ENCODE measurements at places on chromosomes 2 and 18.

GRCh38 chr2:83650898-83651297, 808.2 kb downstream of the SUCLG1 start:
- no peak for DNase-seq

DNA sequence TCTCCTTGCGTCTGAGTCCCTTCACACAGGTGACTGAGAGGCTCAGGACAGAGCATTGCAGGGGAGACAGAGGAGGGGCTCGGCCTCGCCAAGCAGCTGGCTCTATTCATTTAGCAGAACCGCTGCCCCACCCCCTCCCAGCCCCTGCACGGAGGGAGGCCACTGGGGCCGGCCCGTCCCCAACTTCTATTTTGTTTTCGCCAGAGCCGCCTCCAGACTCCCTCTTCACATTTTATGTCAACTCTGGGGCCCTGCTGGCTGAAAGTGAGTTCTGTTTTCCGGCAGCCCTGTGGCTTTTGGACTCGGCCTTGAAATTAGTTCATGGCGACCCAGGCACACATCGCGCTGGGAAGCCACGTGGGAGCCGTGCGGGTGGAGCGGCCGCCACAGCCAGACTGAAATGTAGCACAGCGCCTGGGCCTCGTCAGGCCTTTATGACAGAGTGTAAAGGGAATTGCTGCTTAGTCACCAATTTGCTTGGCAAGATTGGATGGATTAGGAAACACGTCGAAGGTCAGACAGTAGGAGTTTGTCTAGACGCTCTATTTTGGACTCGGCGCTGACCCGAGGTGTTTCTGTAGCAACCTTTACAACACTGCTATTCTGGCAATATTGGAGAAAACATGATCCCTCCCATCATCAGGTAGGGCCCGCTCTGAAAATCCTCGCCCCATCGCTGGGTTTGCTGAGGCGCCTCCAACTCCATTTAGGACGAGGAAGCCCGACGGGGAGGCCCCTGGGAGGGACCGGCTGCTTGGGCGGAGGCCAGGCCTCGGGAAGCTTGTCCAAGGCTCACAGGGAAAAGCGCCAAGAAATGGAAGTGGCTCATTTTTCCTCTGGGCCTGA, 90.7 kb upstream of the CTDP1 start:
- no peak for DNase-seq

- DNase-seq, result no peak
Measured at GRCh38 chr18:57435846-57436190, 644 bp downstream of the ONECUT2 start.

DNA sequence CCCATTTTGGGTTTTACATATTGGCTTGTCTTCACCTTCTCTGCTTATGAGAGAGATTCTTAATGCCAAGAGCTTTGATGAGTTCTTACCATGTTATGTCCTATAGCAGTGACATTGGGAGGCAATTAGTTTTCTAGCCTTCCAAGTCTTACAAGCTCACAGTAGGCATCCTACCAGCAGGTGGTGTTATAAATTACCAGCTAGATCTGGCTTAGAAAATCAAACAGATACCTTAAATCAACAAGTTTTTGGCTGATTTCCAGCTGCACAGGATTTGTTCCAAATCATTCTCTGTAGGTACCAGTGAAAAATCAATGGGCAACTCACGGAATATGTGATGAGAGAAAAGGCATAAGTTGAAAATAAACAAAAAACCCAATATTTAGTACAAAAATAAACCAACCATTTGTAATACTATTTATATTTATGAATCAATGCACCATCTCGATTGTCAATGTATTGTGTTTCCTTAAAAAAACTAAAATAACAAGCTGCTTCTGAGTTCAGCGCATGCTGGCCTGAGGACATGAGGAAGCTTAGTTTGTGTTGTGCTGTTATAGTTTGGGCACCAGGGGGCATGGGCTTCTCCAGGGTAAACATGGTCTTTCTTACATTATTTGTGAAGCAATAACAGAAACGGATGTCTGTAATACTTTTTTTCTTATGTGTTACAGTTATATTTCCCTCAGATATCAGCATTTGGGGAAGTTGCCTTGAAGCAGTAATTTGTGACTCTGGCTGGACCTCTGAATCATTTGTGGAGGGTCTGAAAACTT, 34.1 kb upstream of the NXPH2 start:
- DNase-seq, result no peak

DNA sequence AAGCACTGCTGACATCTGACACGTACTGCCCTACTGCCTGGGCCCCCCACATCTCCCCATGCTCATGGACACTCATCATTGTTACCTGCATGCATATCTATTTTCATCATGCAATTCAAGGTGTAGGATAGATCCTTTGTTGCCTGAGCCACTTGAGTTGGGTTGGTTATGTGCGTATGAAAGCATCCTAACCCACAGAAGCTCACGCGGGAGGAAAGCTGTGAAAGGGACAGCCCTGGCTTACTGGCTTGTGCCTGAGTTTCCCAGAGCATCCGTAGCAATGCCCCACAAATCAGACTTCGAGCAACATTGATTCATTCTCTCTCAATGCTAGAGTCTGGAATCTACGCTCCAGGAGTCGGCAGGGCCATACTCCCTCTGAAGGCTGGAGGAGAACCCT, 285.5 kb downstream of the PHLPP1 start:
- no peak for DNase-seq

- no peak for DNase-seq
Measured at GRCh38 chr18:42242758-42243157, 287.7 kb downstream of the PIK3C3 start.

DNA sequence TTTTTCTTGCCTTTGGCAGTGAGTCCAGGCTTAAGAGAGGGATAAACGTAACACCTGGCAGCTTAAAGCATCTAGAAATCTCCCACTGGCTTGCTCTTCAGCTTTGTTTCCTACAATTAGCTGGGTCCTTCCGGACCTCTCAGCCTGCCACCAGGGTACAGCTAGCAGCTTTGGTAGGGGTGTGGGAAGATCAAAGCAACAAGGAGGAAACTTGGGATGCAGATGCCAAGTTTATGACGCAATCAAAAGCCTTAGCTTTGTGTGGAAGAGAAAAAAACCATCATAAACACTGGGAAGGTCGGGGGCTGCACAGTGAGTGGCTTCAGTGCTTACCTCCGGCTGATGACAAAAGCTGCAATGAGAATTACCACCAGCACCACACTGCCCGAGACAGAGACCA, 116.9 kb downstream of the EPHA4 start:
- DNase-seq, result no peak

DNA sequence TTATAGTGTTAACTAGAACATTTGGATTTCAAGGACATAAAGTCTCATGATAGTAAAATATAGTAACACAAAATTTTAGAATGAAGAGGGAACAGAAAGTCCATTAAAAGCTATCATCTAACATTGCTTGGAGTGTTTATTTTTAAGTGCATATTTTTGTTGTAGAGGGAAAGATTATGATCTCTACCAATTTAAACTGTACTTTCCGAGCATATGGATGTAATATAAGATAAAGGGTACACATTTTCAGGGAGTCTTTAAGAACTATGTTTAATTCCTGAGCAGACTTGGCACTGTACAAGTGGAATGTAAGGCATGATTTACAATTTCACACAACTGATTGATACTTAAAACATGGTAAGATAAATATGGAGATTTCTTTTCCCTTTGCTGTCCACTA, 34.2 kb upstream of the ZNF804A start:
- no peak for DNase-seq

DNA sequence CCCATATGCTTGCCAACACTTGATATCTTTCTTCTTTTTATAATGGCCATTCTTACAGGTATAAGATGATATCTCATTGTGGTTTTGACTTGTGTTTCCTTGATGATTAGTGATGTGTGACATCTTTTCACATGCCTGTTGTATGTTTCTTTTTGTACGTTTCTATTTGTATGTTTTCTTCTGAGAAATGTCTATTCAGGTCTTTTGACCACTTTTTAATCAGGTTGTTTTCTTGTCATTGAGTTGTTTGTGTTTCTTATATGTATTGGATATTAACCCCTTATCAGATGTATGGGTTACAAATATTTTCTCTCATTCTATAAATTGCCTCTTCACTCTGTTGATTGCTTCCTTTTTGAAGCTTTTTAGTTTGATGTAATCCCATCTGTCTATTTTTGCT, 42.4 kb downstream of the ABCB11 start:
- no peak for DNase-seq

- no peak for DNase-seq
Measured at GRCh38 chr2:168365094-168365621, 90.9 kb upstream of the CERS6 start.

DNA sequence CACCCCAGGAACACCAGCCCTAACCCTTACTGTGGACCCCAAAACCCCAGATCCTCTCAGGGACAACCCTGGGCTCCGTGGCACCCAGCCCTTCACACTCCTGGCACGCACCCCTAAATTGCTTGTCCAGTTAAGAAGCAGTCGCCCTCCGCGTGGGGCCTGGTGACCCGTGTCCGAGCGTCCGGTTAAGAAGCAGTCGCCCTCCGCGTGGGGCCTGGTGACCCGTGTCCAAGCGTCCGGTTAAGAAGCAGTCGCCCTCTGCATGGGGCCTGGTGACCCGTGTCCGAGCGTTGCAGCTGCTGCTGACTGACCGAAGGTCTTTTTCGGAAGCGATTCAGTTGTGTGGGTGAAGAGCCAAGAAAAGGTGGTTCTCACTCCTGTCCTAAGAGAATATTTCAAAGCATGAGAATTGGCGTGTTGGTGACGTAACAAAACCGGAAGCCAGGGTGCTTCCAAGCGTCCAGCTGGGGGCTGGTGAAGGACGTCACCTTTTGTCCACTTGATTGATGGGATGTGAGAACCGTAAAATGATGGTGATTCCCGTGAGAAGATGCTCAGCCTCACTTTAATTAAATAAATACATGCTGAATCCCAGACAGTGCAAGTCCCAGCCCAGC, 70.5 kb downstream of the KCNG2 start:
- DNase-seq, result no peak

- no peak for DNase-seq
Measured at GRCh38 chr2:62014102-62014501, 108.6 kb downstream of the COMMD1 start.

- no peak for DNase-seq
Measured at GRCh38 chr2:178542569-178542968, 62.3 kb downstream of the PLEKHA3 start.

DNA sequence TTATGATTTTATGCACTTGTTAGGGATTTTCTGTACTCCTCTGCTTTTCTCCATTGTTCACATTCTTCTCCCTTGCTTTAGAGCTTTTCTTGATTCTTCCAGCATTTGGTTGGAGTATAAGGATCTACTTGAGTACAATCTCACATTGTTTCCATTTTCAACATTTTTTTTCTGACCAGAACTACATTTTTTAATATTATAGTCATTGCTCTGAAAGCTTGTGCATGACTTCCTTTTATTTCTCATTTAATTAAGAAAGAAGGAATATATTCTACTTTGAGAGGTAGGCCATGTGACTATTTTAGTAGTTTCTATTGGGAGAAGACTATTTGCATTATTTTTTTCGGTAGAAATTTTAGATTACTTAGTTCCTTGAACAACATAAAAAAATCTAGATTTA, 200.4 kb downstream of the TMEM247 start:
- DNase-seq, result no peak

GRCh38 chr18:33605250-33605649, 27.2 kb downstream of the ASXL3 start:
- DNase-seq, result no peak

GRCh38 chr18:7924616-7925015, 357.5 kb downstream of the PTPRM start:
- DNase-seq, result no peak

- DNase-seq, result no peak
Measured at GRCh38 chr2:15808204-15808910, 132.0 kb upstream of the MYCN start.

GRCh38 chr2:79530443-79530842, 17.6 kb downstream of the CTNNA2 start:
- no peak for DNase-seq

- DNase-seq, result no peak
Measured at GRCh38 chr2:110732422-110733413, at the start of gene ACOXL. TSS of gene ACOXL (plus strand) at chr2:110732573. CDS start at chr2:110768390, 35,817 bp downstream.

DNA sequence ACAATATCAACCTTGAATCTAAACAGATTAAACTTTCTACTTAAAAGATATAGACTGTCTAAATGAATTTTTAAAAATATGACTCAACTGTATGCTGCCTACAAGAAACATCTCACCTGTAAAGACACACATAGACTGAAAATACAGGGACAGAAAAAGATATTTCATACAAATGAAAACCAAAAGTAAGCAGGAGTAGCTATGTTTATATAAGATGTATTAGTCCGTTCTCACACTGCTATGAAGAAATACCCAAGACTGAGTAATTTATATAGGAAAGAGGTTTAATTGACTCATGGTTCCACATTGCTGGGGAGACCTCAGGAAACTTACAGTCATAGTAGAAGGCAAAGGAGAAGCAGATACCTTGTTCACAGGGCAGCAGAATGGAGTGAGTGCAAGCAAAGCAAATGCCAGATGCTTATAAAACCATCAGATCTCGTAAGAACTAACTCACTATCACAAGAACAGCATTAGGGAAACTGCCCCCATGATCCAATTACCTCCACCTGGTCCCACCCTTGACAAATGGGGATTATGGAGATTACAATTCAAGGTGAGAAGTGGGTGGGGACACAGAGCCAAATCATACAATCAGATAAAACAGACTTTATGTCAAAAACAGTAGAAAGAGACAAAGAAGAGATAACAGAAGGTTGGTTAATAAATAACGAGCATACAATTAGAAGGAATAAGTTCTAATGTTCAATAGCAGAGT, 214.4 kb upstream of the SLC39A10 start:
- no peak for DNase-seq

DNA sequence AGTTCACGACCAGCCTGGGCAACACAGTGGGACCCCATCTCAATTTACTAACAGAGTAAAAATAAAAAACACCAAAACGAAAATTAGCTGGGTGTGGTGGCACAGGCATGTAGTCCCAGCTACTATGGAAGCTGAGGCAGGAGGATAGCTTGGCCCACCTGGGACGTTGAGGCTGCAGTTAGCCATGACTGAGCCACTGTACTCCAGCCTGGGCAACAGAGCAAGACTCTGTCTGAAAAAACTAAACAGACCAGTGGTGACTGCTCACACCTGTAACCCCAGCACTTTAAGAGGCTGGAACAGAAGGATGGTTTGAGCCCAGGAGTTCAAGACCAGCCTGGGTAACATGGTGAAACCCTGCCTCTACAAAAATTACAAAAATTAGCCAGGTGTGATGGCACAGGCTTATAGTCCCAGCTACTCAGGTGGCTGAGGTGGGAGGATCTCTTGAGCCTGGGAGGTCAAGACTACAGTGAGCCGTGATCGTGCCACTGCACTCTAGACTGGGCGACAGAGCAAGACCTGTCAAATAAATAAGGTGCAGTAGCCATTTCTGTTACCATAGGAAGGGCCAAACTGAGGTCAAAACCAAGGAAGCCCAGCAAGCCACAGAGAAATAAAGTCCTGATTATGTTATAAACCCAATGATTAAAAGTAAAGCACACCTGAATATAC, 14.0 kb downstream of the USP34 start:
- DNase-seq, result no peak

Measured in stimulated activated CD8-positive, alpha-beta memory T cell treated with anti-CD3 and anti-CD28 coated beads, Interleukin-15, amount 100 ng/mL, for 24 hours (primary cell).